Stimulated activated CD4-positive, alpha-beta T cell treated with anti-CD3 and anti-CD28 coated beads, Interleukin-4, amount 100 ng/mL, for 4 hours (primary cell): ENCODE measurements at places on chromosomes 11 and 22.
A peak's percentile ranks its signal among the peaks of the same experiment; 100 is the strongest.

GRCh38 chr22:38623351-38623750, 32.8 kb downstream of the FAM227A start:
- DNase-seq = no peak

DNA sequence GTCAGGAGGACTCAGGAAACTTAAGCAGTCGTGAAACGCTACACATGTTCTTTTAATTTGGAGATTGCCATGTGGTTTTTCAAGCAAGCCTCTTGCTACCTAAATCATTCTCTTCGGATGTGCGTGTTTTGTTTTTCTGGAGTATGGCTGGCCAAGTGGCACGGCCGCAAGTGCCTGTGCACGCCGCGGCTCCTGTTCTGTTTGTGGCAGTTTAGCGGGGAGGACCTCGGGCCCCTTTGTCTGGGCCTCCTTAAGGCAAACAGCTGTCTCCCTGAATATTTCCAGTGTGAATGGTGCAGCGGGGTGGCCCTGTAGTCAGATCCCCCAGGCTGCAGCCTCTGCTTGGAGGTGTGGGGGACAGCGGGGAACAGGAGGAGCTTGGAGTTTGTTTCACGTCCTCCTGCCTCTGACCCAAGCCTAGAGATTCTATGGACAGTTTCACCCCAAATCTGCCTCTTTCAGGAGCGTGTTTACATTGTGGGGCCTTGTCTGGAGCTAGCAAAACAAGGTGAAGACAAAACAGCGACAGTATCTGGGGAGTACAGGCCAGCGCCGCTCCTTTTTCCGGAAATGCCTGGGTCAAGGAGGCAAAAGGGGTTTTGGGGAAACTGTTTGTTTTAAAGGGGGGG, 1.3 kb downstream of the LRP5 start:
- DNase-seq = no peak

DNA sequence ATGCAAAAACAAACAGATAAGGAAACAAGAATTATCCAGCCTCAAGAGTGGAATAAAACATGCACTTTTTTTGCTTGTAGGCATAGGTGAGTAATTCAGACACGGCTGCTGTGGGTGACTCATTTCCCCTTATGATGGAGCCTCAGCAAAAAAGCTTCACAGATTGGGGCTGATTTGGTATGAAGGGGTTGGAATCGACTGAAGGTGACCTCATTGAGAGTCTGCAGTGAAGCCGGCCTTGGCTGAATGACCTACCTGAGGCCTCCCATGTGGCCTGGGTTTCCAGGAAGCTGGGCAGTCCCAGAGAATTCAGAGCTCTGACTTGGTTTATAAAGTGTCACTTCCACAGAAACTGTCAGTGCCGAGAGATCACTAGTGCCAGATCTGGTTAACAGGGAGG, 34.2 kb upstream of the VPREB1 start:
- DNase-seq = peak; percentile 44

DNA sequence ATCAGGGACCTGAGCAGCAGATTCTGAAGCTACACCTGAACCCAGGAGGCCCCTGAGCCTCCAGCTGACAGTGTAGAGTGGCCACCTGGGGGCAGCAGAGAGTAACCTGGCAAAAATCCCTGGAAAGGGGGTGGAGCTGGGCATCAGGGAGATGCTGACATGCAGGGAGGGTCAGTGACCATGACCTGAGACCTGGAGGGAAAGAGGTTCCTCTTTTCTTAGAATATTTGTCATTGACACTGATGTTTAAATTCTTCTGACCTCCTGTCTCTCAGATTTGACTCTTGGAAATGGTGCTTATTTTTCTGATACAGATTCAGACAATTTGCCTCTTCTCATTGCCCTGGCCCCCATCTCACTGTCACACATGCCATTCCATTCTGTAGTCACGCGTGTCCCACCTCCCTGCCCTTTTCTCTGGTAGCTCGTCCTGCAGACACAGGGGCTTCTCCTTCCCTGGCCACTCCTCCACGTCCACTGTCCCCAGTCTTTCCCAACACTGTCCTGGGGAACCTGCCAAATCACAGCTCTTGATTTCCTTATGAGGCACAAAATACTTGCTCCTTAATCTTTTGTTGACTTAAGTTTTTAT, 117.2 kb upstream of the IGLL5 start:
- peak; percentile 43 for DNase-seq

GRCh38 chr11:92391364-92391763, 166.7 kb downstream of the FAT3 start:
- DNase-seq = no peak

GRCh38 chr11:94139416-94139815, 10.8 kb downstream of the PANX1 start:
- DNase-seq = no peak

DNA sequence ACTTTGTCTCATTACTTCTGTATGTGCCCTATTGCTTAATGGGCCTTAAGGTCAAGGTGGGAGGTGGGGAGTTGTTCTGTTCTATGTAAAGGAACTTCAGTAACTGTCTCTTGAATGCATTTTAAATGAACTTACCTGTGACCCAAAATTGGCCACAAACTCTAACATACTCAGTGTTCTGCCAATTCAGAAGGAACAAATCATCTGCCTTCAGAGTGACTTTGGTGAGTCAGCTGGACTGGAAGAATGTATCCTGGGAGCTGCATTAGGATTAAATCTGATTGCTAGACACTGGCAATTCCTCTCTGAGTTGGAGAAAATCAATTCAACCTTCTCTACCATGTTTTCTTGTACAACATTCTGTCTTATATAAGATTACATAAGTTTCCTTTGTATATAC, 1104.8 kb downstream of the DLG2 start:
- DNase-seq = no peak

- peak; percentile 36 for DNase-seq
These were observed 3.7 kb upstream of the RPS6KA4 start for GRCh38 chr11:64355078-64355940.

DNA sequence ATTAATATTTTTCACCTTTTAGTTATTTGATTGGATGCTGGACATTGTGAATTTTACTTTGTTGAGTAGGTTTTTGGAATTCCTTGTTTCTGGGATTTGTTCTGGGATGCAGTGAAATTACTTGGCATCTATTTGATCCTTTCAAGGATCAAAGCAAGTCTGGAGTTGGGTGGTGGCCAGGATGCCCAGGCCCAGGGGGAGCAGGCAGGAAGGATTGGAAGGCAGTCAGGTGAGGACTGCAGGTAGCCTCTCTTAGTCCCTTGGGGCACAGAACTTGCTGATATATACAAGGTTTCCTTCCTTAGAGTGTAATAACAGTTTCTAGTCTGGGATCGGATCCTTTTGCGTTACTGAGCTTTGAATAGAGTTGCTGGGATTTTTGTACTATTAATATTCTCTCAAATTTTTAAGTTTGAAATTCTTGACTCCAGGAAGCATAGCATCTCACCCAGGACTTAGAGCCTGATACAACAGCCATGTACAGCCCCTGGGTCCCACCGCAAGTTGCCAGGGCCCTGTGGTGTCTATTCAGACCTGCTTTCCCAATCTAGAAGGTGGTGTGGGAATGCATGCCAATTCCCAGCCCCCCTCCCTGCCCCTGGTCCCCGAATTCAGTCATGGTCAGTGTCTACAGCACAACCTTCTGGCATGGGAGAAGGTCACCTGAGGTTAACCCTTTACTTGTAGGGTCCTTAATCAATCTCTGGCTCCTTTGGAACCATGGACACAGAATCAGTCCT, 6.1 kb downstream of the ZNF74 start:
- no peak for DNase-seq

GRCh38 chr11:35141571-35141971, 2.6 kb downstream of the CD44 start:
- no peak for DNase-seq

DNA sequence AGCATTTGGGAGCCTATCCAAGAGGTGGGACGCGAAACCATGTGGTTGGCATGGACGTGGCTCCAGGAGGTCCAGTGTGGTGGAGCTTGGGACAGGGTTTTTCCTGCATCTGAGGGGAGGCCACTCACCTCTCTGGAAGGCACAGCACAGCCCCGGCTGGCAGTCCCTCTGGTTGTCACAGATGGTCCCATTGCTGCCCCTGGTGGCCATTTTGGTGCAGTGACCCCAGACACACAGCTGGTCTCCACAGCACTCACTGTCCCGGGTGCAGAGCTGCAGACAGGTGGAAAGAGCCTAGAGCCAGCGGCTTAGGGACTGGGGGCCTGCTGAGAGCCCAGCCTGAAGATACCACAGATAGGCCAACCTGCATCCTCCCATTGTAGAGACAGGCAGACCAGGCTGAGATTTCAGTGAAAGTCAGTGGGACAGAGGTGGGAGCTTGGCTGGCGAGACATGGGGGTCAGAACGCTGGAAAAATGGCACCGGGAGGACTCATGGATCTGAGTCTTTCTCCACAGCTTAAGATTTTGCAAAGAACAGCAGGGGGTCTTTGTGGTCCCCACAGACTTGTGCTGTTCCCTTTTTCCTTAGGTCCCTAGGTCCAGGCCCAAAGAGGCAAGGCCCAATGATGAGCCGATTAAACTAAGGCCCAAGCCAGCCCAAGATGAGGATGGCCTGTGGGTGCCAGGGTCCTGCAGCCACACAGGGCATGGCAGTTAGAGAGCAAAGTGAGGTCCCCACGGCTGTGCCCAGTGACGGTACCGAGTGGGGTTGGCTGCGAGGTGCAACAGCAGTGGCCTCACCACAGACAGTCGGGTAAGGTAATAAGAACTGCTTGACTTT, 41.4 kb downstream of the DKK3 start:
- peak; percentile 63 for DNase-seq

DNA sequence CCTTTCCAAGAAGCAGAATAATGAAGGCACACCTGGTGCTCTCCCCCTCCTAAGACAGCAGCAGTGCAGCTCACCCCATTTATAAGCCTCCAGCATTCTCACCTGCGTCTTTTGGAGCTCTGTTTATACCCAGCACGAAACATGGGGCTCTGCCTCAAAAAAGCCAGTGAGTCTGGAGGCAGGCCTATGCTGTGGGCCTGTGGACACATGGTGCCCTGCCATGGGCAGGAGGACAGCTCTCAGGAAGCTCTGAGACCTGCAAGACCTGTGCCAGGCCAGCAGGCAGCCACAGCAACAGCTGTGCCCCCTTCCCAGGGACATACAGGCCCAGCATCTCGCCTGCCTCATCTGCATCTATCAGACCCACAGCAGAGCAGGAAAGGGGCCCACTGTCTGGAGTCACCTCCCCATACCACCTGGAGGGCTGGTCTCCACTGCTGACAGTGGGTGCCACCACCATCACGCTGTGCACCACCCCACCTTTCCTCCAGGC, 64.2 kb downstream of the DGCR2 start:
- no peak for DNase-seq

- no peak for DNase-seq
These were observed 65.6 kb upstream of the E2F8 start for GRCh38 chr11:19306179-19306944.

GRCh38 chr11:26096451-26096850, 235.5 kb upstream of the ANO3 start:
- no peak for DNase-seq

DNA sequence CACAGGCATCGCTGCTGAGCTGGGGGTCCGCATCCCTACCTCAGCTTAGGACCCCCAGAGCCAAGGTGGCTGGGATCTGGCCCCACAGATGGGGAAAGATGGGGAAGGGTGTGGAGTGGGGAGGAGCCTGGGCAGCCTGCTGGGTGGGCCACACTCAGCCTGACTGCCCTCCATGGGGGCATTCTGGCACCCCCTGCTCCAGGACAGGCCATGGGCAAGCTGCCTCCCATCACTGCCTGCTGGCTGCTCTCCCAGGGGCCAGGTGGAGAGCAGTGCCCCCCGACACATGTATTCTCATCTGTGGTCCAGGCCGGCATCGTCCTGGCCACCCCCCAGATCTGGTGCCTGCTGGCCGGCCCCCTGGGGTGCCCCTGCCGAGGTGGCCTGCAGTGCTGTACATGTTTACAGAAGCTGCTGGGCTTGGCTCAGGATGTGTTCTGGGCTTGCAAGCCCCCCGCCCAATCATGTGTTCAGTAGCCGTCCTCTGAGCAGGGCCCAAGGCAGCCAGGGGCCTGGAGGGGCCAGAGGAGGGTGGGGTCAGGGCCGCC, 7.8 kb upstream of the MYRF start:
- no peak for DNase-seq

DNA sequence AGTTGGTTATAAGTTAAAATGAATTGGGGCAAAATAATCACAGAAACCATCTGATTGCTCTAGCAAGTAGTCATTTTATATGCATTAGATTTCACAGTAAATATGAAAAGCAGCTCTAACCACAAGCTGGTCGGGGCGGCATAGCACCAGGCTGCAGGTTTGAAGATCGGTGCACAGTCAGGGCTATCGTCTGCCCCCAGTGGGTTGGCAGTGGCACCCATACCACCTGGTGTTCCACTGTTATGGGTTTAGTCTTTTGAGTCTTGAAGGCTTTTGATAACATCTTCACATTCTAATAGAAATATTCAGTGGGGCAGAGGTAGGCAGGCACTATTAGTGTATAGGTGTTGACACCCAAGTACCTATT, 62.1 kb downstream of the GRK3 start:
- no peak for DNase-seq

GRCh38 chr22:49900441-49901230, 17.6 kb downstream of the ALG12 start:
- DNase-seq = no peak

DNA sequence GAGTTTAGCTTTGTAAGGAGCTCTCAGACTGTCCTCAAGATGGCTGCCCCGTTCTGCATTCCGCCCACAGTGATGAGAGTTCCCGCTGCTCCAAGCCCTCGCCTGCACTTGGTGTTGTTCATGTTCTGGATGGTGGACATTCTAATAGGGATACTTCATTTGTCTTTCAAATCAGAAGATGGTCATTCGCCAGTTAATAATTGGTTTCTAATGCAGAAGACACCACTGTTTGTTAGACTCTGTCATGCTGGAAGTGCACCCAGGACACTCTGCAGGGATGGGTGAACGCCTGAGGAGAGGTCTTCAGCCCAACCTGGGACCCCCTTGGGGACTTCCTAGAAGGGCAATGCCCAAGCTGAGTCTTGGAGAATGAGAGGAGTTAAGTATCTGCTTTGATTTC, 836.4 kb downstream of the TBC1D22A start:
- DNase-seq = no peak

GRCh38 chr11:47185305-47186075, 744 bp downstream of the PACSIN3 start:
- DNase-seq = no peak

GRCh38 chr22:49310354-49310753, 517.3 kb downstream of the BRD1 start:
- no peak for DNase-seq

GRCh38 chr11:134645576-134645975, 233.5 kb upstream of the B3GAT1 start:
- DNase-seq = no peak

- DNase-seq = no peak
These were observed 737.2 kb downstream of the LRRC4C start for GRCh38 chr11:40722179-40722795.

DNA sequence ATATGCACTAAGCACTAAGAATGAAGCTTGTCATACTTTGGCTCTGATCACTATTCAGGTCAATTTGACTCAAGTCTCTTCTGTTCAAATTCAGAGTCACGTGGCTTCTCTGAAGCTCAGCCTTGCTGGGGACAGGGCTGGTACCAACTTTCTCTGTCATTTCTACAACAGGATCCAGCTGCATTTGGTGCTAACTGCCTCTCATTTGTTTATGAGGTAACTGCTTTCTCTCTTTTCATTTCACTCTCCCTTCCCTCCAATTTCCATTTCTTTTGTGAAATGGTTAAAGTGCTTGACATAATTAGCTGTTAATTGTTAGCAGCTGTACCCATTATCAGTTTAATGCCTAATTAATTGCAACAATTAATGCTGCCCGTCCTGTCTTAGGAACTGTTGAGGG, 259.7 kb upstream of the PLET1 start:
- no peak for DNase-seq
